OCI-LY7 (cell line): ENCODE measurements at places on chromosomes 6 and 20.

DNA sequence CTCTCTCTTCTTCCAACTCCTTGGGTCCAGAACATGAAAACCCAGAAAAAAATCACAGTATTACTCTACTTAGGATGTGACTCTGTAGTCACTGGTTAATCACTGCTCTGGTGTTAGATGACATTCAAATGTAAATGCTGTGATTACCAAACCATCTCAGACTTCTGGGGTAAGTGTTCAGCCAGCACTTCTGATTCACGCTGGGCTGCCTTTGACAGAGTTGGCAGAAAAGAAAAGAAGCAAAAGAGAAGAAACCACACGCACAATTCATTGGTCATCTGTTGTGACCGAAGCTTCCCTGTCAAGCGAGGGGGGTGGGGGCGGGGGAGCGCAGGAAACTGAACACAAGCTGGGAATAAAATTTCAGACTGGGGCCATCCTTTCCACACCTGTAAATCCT lies 82.7 kb downstream of the PSMG4 start:
- DNase-seq = no peak

GRCh38 chr6:105911106-105911629 lies 175.0 kb upstream of the PRDM1 start:
- DNase-seq = peak; percentile 54

DNA sequence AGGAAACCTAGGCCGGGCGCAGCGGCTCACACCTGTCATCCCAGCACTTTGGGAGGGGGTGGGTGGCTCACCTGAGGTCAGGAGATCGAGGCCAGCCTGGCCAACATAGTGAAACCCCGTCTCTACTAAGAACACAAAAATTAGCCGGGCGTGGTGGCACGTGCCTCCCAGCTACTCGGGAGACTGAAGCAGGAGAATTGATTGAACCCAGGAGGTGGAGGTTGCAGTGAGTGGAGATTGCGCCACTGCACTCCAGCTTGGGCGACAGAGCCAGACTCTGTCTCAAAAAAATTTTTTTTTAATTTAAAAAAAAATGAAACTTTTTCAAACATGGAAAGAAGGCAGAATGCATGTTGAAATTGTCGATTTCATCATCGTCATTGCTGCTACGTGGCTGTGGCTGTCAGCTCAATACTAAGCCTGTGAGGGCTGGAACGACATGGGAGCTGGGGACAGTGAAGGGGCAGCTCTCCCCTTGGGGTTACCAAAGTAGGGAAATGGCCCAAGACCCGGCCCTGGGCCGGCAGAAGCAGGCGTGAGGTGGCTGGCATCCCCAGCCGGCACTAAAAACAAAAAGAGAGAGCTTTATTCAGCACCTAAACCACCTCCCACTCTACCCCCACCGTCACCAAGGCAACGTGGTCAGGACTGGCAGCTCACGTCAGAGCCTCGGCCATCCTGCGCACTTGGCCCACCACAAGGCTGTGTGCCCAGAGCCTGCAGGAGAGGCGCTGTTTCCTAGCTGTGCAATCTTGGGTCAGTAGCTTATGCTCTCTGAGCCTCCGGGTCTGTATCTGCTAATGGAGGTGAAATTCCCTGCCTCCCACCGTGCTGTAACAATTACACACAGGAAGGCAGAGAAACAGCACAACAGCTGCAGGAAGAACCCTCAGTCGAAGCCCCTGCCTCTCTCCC lies 30.8 kb downstream of the AGPAT4 start:
- DNase-seq = no peak

GRCh38 chr6:107594736-107595135 lies 104.8 kb downstream of the SOBP start:
- DNase-seq = no peak

DNA sequence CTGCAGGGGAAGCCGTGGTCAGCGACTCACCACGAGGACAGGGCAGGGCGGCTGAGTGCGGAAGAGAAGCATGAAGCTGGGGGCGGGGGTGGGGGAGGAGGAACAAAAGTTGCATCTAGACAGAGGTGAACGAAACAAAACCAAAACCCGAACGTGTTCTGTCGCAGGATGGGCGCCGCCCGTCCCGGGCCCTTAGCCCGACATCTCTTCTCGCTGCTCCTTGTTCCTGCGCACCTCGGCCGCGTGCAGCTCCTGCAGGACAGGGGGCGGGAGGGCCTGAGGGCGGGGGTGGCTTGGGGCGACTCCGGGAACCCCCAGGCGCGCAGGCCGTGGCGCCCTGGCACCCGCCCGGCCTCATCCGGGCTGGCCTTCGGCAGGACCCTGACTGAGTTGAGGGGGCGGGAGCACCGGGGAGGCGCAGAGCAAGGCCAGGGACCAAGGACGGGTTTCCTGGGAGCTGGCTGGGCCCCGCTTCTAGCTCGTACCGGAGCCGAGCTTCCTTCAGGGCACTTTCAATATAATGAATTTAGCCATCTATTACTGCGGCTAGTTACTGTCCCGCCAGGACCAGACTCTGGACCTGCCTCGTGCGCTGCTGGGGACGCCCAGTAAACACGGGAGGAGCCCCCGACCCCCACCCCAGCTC lies 12.0 kb downstream of the STMN3 start:
- DNase-seq = no peak

GRCh38 chr6:53598265-53598907 lies 53.5 kb upstream of the GCLC start:
- DNase-seq = no peak

DNA sequence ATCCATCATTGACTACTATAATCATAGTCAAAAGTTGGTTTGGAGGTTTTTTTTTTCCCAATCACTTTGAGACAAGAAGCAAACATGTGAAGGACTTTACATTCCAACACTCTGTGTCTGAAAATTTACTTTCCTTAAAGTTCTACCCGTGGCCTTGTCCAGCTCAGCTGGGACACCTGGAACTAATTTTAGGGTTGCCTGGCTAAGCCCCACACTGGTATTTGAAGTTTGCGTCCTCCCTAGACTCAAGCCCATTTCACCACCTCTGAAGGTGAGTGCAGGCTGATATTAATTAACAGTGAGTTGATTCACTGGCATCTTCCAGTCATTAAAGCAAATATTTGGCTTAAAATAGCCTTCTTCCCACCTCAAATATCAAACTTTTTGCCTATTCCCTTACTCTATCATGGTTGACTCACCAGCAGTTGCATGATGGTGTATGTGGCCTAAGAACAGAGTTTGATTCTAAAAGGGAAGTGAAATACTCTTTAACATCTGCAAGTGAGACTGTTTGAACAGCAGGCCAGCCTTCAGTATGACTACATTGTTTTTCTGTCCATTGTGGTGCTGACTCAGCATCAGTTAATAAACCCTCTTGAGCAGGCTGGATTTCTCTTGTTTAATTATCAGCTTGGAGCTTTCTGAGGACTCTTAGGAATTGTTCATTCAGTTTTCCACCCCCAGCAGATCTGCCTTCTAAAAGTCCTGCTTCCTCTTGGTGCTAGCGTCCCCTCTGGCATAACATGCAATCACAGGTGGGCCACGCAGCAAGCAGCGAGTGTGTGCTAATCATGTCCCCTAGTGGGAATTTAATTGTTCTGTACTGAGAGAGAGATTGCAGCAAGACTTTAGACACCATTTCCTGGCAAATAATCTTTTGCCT lies 1.8 kb upstream of the PRDM1 start:
- DNase-seq = peak; percentile 91

DNA sequence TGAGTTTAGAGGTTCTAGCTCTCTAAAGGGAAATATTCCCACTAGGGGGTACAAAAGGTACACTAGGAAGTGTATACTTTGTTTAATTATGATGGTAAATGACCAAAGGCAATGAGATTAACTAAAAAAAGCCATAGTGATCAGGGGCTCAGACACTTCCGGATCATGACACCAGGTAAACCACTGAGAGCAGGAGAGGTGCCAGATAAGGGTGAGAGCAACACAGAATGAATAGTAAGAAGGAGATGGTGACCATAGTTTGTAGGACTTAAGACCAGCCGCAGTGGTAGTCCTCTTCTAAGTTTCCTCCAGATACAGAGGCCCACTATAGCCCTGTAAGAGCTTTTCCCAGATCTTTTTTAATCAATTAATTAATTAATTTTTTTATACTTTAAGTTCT lies 40.8 kb downstream of the OR2J2 start:
- DNase-seq = no peak

GRCh38 chr6:168025831-168026710 lies 28.6 kb downstream of the KIF25 start:
- DNase-seq = no peak
